CD4-positive, alpha-beta T cell treated with Interferon gamma for 1 hour (primary cell): ENCODE measurements at places on chromosomes 13 and 19.
A peak's percentile ranks its signal among the peaks of the same experiment; 100 is the strongest.

DNA sequence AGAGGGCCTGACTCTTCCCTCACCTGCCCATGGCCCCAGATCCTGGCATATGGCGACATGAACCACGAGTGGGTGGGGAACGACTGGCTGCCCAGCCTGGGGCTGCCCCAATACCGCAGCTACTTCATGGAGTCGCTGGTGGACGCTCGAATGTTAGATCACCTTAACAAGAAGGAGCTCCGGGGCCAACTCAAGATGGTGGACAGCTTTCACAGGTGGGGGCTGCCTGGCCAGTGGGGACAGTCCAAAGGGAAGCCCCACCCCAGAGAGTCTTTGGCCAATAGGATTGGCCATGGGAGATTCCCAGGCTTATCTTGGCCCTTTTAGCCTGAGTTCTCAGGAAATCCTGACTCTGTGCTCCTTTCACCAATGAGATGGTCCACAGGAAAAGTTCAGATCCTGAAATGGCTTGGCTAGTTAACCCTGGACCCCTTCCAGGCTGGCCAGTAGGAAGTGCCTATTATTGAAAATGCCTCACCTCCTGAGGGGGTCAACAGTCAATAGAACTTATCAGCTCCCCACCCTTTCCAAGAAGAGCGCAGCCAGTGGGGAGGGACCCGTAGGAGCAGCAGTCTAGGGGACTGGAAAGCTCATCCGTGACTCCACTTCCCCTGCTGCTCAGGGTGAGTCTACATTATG lies 7.0 kb downstream of the HRC start:
- no peak for DNase-seq

DNA sequence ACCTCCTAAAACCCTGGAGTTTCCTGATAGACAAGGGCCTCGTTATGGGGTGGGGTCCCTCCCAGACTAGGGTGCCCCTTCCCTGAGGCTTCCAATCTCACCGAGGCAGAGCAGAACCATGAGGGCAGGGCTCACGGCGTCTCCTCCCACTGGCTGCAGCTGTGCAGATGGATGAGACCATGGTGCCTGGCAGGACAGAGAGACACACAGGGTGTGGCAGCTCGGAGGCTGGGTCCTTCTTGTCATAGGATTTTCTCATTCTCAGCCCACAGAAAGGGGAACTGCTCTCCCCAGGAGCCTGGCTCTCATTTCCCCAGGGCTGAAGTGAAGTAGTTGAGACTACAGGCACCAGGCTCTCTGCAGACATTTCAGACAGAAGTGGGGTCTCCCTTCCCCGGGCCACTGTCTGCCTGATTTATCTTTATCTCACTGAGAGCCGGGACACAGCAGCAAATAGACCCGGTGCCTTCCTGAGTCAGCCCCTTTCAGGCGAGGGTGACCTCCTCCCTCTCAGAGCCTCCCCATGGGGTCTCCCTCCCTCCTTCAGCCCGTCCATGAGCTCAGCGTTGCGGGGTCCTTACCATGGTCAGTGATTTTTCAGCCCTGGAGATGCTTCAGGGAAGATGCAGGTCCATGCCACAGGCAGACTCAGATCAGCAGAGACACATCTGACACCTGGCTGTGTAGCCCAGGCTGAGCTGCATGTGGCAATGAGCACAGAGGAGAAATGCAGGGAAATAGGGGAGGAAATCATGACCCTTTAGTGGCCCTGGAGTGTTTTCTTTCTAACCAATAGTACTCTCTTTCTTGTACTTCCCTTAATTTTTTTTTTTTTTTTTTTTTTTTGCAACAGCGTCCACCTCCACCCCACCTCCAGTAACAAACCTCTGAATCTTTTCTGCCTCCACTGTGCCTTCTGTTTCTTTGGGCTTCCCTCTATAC lies at the start of gene LILRA5:
Gene LILRA5 (minus strand): TSS at position 731 of the 942 bp plus-strand sequence. CDS start 147 bp downstream, at position 584.
- peak; percentile 64 for DNase-seq

DNA sequence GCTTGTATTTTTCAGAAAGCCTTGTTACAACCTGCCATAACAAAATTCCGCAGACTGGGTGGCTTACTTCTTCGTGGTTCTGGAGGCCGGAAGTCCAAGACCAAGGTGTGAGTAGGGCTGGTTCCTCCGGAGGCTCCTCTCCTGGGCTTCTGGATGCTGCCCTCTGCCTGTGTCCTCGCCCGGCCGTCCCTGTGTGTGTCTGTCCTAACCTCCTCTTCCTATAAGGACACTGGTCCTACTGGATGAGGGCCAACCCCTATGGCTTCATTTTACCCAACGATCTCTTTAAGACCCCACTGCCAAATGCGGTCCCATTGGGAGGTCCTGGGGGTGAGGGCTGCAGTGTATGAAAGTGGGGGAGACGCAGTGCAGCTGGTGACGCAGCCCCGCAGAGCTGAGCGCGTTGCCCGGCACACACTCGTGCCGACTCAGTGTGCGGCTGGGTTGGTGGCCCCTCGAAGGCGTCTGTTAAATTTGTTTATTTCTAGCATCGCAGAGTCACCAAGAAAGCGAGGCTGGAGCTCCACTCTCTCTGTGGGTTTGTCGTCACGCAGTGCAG lies 116.7 kb downstream of the SOX1 start:
- no peak for DNase-seq

DNA sequence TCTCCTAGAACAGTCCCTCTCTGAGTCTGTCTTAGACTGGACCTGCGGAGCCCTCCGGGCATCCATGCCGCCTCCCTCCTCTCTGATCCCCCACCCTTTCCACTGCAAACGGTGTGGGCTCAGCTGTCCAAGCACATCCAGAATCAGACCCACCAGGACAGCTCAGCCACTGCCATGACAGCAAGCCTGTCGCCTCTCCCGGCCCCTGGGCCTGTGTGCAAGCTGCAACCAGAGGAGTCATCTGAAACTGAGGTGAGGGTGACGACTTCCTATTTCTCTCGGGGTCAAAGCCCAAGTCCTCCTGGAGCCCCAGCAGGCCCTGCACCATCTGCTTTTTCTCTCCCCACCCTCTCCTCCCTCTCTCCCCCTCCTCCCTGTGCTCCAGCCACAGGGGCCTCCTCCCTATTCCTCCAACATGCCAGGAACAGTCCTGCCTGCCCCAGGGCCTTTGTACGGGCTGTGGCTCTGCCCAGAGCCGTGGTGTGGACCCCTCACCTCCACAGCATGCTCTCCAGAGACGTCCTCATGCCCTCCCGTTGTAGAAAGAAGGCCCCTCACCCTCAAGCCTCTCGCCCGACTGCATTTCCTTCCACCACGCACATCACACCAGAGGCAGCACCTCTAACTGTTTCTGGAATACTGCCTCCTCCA lies 23.5 kb upstream of the MYDGF start:
- no peak for DNase-seq

DNA sequence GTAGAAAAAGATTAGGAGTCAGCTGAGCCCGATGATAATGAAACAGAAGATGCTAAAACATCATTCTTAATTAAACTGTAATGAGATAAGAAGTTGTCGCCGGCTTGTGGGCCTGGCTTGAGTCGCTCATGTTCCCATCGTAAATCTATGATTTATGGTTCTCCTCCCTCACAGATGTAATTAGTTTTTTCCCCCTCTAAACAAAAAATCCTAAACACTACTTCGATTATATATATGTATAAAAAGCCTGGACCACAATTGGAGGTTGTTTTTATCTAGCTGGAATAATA lies 151.3 kb downstream of the PTPRS start:
- DNase-seq, result no peak

DNA sequence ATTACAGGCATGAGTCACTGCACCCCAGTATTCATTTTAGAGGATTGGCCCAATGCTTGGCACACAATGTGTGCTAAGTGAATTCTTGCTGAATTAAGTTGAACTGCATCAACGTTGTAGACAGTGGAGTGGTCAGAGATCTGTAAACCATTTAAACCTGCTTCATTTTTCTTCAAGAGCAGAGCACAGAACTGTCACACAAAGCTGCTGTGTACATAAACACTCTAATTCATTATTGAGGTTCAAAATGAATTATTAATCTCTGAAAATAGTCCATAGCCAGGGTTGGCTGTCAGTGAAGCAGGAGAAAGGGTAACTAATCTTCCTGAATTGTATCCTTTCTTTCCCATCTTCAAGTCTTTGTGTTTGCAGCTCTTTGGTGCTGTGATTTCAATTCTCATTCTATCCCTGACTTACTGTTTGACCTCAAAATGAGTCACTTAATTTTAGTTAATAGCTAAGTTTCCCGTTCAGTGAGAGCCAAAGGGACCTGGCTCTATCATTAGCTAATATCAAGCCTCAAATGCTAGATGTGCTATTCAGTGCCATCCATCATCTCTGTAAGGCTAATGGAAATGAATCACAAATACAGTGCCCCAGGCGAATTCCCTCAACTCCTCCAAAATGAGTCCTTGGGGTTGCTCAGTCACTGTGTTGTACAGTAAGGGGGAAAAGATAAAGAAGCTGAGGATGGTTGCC lies 77.0 kb upstream of the TSC22D1 start:
- no peak for DNase-seq

DNA sequence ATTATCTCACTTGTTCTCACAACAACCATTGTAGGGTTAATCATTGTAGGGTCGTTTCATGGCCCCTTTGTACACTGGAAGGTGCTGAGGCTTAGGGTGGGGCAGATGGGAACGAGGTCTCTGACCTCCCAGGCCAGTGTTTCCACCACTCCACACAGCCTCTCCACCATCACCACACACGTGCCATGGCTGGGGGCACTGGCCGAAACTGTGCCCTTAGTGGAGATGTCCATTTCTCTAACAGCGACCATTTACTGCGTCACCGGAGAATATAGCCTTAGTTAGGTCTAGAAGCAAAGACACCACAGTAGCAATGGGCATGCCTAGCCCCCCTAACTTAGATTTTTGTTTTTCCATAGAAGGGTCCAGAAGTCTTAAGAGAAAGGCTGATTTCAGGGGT lies 36.5 kb downstream of the COL4A1 start:
- DNase-seq, result no peak

- no peak for DNase-seq
Measured at GRCh38 chr13:45143346-45143751, 23.0 kb downstream of the GTF2F2 start.

GRCh38 chr19:3179739-3180293 lies 1.2 kb downstream of the S1PR4 start:
- DNase-seq, result peak; percentile 27

DNA sequence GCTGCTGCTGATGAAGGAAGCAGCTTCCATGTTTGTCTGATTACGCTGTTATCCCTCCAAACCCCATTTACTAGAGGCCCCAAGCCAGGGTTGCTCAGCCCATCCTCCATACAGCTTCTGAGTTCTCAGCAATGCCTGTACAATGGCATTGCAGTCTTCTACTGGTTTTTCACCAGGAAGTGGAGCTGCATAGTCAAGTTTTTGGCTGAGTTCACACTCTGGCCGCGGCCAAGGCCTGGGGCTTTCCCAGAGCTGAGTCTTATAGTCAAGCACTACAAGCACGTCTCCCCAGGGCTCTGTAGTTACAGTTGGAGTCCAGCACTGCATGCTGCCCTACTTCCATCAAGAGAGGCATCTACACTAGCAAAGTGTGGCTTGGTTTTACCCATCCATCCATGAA lies 182.5 kb downstream of the POU4F1 start:
- DNase-seq, result no peak

- no peak for DNase-seq
Measured at GRCh38 chr13:75685239-75685697, 49.1 kb downstream of the LMO7 start.

DNA sequence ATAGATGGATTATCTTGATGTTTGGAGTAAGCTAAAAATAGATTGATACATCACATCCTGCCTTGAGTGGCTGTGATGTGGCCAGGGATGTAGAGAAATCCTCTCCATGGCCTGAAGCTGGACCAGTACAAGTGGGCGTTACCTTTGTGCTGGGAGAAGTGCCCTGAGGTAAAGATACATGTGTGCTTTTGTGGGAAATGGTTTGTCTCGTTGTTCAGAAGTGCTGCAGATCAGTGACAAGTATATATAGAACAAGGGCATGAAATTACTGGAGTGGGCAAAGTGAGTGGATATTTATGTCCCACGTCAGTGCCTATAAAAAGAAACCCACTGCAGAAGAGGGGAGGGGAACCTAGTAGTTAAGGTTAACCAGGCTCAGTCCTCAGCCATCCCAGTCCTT lies 12.2 kb upstream of the ZNF304 start:
- DNase-seq, result no peak

DNA sequence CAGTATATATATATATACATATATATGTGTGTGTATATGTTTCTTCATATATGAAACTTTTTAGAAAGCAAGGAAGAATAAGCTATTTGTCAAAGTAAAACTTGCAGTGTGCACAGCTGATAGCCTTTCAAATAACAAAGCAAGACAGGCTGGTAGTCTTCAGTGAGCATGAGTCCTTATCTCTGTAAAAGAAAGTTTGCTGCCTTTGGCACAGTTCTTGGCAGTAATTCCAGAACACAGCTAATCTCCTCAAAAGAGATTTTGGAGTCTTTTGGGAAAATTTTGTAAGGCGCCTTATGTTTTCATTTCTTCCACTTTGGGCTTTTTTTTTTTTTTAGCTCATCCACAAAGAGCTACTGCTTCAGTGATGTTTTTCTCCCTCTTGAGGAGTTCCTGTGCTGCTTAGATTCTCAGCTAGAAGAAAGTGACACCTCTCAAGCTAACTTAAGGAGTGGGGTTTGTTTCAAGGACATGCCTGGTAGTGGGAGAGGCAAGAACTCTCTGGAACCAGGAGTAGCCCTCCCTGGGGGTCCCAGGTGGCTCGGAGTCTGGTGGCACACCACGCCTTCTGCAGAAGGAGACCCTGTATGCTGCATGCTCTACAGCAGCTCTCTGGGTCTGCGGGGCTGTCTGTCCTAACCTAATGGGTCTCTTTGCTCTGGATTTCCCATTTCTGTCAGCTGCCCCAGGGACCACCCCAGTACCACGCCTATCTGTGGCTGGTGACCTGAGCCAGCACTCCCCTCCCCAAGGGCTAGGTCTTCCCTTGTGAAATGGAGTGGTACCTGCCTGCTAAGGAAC lies 58.8 kb downstream of the TNFRSF19 start:
- no peak for DNase-seq

GRCh38 chr19:11699931-11700794 lies 38.6 kb downstream of the ZNF823 start:
- DNase-seq, result no peak

DNA sequence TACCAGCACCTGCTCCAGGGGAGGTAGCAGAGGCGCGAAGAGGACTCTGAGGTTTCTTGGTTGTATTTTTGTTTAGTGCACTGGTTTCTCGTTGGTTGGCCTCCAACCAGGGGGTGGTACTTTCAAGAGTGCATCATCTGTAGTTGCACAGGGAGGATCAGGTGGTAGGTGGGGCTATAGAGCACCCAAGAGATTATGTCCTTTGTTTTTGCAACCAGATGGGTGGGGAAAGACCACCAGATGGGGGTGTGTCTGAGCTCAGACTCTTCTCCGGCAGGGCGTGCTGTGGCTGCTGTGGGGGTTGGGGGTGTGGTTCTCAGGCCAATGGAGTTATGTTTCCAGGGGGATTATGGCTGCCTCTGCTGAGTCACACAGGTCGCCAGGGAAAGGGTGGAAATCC lies 254.4 kb upstream of the KLF12 start:
- DNase-seq, result no peak

DNA sequence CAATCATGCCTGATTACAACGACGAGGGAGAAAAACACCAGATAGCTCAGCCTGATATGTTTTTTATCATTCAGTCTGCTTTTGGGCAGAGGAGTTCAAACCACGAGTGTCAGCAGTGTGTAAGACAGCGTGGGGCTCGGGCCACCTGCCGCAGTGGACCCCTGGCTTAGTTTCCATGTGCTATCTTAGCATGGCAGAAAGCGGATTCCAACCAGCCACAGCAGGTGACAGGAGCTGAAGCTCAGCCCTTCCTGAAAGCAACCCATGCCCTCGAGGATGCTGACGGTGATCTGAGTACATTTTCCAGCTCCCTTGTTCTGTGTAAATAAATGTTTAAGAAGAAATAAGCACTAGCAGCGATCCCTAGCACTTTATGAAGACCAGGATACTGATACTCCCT lies 32.2 kb upstream of the MBNL2 start:
- no peak for DNase-seq
